ENCODE measurements at places on chromosomes 13 and 19.

- DNase-seq, result peak; percentile 15
These were observed 8.6 kb downstream of the C19orf25 start for GRCh38 chr19:1470305-1471009.

DNA sequence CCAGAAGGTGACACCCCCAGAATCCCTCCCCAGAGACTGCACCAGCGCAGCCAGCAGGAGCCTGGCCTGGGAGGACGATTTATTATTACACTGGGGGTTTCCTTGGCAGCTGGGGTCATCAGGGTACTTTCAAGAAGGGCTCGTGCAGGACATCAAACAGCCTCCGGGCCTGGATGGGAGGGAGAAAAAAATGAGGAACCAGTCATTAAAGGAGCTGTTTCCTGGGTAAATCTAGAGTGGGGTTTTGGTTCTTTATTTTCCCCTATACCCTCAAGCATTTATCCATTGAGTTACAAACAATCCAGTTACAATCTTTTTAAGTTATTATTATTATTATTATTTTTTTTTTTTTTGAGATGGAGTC lies 3.1 kb downstream of the POLR1G start:
- no peak for DNase-seq

DNA sequence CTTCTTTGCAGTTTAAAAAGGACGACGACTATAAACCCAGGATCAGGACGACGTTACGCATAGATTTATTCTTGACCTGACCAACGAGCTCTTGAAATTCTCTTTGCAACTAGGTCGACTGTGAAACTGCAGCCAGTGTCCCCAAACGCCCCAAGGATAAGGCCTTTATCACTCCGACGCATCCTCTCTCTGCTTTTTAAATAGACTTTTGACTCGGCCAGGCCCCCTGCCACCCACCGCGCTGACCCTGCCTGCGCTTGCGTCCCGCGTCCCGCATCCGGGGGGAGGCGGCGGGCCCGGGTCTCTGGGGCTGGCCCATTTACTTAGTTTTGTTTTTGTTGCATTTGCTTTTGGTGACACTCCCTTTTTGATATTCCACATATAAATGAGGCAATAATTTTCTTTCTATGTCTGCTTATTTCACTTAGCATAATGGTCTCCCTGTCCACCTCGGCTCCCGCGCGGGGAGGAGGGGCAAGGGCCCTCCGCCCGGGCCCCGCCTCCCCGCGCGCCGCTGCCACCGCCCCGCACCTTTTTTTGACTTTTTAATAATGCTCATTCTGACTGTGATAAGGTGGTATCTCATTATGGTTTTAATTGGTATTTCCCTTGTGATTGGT lies 17.4 kb downstream of the RB1 start:
- DNase-seq, result no peak

- DNase-seq, result no peak
These were observed 88.4 kb downstream of the RXFP2 start for GRCh38 chr13:31827707-31828106.

DNA sequence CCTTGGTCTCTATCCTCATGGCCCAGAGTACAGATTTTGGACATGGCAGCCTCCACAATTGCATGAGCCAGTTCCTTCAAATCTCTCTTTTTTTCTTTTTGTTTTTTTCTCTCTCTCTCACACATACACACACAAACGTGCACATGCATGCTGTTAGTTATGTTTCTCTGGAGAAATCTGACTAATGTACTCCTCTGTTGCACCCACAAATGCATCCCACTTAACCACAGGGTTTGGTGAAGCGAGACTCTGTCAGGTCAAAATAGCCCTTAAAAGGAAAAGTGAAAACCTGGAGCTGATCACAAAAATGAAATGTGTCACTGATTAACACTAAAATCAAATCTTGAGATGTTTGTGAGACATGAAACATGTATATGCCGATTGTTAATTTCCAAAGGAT lies 374.6 kb upstream of the ARGLU1 start:
- DNase-seq, result no peak

- no peak for DNase-seq
These were observed 71.4 kb downstream of the LRCH1 start for GRCh38 chr13:46624353-46624752.

DNA sequence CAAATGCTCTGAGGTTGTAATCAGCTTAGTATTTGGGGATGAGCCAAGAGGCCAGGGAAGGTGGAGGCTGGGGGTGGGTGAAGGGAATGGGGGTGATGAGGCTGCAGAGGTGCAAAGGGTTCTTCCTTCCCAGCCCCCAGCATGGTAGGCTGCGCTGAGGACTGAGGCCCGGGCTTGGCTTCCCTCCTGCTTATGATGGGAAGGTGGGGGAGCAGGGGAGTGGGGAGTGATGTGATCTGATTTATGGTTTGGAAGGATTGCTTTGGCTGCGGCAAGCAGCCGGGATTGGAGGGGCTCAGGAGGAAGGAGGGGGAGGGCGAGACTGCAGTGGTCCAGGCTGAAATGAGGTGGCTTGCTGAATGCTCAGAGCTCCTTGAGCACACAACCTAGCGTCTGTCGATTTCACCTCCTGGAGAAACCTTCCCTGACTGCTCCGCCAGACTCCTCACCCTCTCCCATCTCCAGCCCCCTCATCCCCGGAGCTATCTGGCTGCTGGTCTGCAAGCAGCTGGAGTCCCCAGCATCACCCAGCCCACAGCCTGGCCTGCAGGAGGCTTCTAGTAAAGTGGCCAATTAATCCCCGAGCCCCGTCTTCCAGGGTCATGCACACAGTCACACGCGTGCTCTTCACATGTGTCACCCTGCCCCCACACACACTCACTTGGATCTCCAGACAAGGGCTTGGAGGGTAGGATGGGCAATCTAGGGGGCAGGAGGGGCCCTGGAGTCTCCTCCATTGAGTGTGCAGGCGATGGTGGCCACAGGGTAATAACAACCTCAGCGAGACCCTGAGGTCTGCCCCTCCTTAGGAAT lies 757 bp upstream of the CLEC11A start:
- DNase-seq, result no peak
